ENCODE measurements at places on chromosomes 3 and 15.

GRCh38 chr3:8777201-8777977 lies 8.0 kb upstream of the OXTR start:
- no peak for DNase-seq

GRCh38 chr3:32438596-32439344 lies 47.1 kb downstream of the CMTM7 start:
- DNase-seq: peak; percentile 58

DNA sequence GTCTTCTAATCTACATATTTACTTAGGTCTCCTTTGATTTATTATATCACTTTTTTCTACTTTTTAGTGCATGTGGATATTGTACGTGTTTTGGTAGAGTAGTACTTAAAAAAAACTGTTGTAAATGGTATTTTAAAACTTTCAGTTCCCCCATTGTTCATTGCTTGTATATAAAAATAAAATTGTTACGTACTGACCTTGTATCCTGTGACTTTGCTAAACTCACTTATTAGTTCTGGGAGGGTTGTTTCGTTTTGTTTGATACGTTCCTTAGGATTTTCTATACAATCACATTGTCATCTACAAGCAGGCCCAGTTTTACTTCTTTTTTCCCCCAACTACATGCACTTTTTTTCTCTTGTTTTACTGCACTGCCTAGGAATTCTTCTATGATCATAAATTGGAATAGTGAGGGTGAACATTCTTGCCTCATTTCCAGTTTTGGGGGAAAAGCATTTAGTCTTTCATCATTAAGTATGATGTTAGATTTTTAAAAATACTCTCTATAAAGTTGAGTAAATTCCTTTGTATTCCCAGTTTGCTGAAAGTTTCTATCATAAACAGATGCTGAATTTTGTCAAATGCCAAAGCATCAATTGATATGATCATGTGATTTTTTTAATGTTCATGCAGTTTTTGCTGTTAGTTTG lies 33.5 kb upstream of the ACKR4 start:
- no peak for DNase-seq

GRCh38 chr15:84658788-84659411 lies 901 bp upstream of the NMB start:
- no peak for DNase-seq

DNA sequence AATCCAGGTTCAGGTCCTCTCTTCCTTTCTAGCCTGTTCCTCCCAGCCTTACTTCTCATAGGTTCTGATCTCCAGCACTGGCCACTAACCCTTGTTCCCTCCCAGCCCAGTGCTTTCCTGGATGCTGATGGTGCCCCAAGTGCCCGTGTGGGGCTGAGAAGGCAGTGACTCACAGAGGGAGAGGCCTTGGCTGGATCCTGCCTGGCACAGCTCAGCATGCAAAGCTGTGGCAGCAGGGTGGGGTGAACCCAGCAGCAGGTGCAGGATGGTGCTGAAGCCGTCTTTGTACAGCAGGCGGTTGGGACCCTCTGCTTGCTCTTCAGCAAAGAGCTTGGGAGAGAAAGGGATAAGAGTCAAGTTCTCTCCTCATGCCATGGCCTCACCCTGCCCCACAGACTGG lies 7.6 kb downstream of the LPCAT4 start:
- no peak for DNase-seq

- DNase-seq: no peak
Observed at GRCh38 chr3:15120986-15121385, 22.0 kb upstream of the RBSN start.

- peak; percentile 70 for DNase-seq
Observed at GRCh38 chr3:46845860-46846623, 17.2 kb downstream of the MYL3 start.

- no peak for DNase-seq
Observed at GRCh38 chr3:158590223-158590622, 19.2 kb downstream of the MLF1 start.
